ENCODE measurements at places on chromosomes 1 and 21.

DNA sequence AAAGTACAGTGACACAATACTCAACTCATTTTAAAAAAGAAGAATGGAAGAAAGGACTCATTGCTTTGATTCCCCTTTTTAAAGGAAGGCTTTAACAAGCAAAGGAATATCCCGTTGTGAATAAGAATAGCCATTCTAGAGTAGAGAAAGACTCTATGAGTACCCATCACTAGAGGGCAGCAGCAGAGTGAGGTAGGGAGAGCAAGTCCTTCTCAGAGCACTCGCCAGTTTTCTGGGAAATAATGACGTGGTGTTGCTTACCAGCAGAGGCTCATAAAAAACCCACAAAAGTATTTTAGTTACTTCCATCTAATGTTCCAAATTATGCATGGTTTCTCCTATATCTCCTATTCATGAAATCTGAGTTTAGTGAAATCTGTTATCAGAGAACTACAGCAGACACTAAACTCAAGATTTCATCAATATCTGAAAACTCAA lies 74.6 kb downstream of the USP24 start:
- peak; percentile 16 for DNase-seq

DNA sequence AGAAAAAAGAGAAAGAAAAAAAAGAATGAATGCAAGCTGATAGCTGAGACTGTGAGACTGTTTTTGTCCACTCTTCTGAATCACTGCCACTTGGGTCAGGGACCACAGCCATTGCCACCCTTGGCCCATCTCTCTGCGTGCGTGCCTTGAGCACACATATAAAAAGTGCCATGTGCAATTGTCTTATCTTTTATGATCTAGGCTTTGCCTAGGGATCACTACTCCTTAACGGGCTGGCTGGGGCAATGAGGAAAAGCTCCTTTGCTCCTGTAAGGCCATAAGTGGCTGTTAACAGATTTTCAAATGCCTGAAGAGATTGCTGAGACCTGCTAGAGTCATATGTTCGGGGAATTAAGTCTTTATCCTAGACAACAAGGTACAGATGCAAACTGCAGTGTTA lies 8.2 kb downstream of the SPATA46 start:
- no peak for DNase-seq

DNA sequence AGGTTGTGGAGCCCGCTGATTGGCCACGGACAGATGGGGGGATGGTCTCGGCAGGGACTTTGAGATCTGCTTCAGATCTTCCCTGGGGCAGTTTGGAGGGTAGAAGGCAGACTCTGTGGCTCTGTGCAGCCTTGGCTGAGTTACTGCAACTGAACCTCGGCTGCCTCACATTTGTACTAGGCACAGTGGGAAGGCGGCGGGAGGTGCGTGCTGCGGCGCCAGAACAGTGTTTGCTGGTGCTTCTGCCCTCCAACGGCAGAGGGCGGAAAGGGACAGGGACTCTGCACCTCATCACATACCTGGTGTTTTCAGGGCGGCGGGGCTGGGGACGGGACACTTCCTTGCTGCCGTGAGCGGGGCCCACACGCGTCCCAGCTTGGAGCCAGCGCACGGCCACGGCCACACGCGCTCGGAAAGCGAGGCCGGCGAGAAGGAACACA lies 26.2 kb downstream of the SLC66A1 start:
- DNase-seq: no peak

GRCh38 chr1:179031855-179032513 lies 6.3 kb downstream of the FAM20B start:
- no peak for DNase-seq

GRCh38 chr1:90959352-90960206 lies 62.3 kb downstream of the ZNF644 start:
- DNase-seq: no peak

- DNase-seq: no peak
Measured at GRCh38 chr1:244992833-244993232, 128.5 kb upstream of the HNRNPU start.

DNA sequence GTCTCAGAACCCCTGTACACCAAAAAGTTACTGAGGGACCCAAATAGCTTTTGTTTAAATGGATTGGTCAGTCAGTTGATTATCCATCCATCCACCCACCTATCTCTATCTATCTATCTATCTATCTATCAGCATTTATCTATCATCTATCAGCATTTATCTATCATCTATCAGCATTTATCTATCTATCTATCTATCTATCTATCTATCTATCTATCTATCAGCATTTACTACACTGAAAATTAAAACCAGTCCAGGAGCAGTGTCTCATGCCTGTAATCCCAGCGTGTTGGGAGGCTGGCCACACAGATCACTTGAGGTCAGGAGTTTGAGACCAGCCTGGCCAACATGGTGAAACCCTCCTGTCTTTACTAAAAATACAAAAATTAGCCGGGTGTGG lies 47.1 kb downstream of the CLSTN1 start:
- DNase-seq: no peak

GRCh38 chr1:166920561-166921475 lies 44.8 kb upstream of the TADA1 start:
- DNase-seq: no peak

GRCh38 chr1:200039849-200040474 lies 12.5 kb downstream of the NR5A2 start:
- no peak for DNase-seq

DNA sequence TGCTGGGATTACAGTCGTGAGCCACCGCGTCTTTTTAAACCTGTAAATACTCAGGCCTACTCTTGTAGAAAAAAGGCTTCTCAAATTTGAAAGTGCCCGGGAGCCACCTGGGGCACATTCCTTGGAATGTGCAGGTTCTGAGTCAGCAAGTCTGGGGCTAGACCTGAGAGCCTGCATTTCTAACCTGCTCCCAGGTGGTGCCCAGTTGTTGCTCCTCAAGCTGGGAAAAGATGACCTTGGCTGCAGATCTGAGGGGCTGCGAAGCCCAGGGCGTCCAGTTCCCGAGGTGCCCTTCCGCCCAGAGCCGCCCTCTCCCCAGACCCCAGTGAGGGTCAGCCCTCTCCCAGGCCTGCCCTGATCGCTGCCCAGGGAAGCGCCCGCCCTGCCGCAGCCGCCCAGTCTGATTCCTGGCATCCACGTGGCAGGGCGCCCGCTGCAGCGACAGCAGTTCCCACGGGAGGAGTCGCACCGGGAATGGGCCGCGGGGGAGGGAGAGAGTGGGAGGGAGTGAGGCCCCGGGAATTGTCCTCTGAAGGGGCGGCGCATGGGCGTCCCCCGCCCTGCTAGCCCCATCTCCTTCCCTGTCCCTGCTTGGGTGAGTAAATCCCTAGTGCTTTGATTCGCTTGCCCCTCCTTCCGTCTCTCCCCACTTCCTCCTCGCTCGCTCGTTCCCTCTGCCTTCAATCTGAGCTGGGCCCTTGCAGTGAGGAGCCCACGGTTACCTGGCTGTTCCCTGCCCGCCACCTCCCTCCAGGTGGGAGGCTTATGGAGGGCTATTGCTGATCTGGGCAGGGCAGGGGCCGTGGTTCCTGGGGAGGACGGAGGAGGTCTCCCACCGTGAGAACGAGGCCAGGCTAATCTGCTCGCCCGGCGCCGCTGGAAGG lies 18.8 kb upstream of the TENT5B start:
- DNase-seq: no peak

GRCh38 chr1:6093611-6094010 lies 47.9 kb downstream of the KCNAB2 start:
- no peak for DNase-seq

DNA sequence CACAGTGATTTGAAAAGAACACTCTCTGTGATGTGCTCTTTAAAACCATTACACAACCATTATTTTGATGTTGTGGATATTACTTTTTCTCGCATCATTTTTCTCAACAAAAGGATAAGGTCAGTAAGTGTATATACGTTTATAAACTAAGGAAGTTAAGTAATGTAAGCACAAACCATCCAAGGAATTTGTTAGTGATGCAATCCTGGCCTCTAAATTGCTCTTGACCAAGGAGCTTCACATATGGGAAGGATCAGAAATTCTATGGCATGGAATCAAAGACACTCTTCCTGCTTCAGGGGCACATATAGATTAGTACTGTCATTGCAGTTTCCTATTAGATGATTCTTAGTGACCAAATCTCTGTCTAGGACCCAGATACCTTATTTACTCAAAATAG lies 3.6 kb upstream of the PPP2R5A start:
- DNase-seq: no peak

DNA sequence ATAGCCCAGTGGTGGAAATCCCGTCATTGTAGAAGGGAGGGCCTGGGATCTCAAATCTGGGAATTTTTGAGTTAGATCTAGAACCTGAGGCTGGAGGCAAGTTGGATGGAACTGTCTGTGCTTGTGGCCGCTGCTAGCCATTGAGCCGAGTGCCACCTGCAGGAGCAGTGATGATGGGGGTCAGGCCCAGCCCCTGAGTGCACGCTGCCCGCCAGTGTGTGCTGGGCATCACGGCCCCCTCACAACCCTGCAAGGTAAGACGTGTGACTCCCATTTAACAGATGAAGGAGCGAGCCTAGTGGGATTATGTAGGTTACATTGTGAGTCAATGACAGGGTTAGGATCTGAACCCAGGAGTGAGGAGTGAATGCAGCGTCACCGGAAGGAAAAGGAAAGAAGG lies 407.2 kb downstream of the CAMTA1 start:
- DNase-seq: no peak

DNA sequence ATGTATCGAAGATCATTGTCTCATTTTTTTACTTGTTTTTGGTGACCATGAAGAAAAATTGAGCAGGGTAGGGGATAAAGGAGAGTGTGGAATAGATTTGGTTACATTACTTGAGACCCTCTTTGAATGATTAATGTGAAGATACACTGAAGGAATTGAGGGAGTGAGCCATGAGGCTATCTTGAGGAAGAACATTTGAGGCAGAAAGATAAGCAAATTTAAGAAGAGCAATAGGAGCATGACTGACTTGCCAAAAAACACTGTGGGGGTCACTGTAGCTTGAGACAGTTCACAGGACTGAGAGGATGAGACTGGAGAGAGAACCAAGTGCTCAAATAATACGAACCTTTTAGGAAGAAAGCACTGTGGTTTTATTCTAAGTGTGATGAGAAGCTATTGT lies 43.1 kb upstream of the PTPRC start:
- no peak for DNase-seq

DNA sequence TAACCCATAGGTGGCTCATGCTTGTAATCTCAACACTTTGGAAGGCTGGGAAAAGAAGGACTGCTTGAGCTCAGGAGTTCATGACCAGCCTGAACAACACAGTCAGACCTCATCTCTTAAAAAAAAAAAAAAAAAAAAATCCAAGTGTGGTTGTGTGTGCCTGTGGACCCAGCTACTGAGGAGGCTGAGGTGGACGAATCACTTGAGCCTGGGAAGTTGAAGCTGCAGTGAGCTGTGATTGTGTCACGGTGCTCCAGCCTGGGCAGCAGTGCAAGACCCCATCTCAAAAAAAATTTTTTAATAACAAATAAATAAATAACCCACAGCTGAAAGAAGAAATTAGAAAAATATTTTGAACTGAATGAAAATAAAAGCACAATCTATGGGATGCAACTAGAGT lies 13.8 kb downstream of the INTS7 start:
- DNase-seq: no peak
